Activated T-helper 1 cell treated with anti-CD3 and anti-CD28 coated beads, Interleukin-12 subunit alpha, Interleukin-12 subunit beta, Interleukin-2, Interleukin-4 antibody, amounts not matched to agents 30 ng/mL and 10 ng/mL and 1 ng/mL, durations not matched to agents 14 hours and 24 hours and 36 hours (primary cell): ENCODE measurements at places on chromosomes 5 and 9.

GRCh38 chr5:157100140-157100679 is 8.6 kb downstream of the HAVCR2 start:
- H3K27me3 ChIP-seq: no peaks in the 10 kb centered on the region
- peak overlapping the region; percentile 95 for H3K27ac ChIP-seq
- no peak for DNase-seq

DNA sequence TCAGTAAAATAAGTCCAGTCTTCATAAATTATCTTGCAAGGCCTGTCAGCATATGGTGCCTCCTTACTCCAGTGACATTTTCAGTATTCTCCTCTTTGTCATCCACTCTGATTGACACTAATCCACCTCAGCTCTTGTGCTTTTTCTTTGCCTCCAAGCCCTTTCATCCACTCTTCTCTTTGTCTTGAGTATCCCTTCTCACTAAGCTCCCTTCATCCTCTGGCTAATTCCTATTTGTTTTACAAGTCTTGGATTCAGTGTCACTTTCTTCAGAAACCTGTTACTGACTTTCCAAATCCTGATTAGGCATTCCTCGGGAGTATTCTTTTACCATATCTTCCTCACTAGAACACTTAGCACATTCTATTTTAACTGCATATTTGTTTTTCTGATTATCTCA is 100.6 kb upstream of the VCAN start:
- H3K4me1 ChIP-seq: no peaks in the 10 kb centered on the region
- no peaks in the 10 kb centered on the region for H3K36me3 ChIP-seq
- no peak for DNase-seq
- H3K27ac ChIP-seq: no peak overlapping the region

DNA sequence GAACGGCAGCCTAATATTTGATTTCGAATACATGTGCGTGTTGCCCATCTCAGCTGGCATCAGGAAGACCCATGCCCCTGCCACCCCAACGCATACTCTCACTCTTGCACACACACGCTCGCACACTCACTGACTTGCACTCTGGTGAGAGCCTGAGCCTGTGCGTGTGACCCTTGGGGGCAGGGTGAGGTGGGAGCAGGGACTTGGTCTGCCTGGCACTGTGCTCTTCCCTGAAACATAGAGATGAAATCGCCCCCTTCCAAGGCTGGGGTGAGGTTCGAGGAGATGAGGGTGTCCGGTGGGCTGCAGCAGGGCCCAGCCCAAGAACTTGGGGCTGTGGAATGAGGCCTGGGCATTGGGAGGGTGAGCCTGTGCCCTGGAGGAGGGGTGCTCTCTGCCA is 1.2 kb downstream of the LCN9 start:
- H3K27ac ChIP-seq: no peak overlapping the region
- no peak for DNase-seq
- no peak overlapping the region for H3K4me3 ChIP-seq
- no peaks in the 10 kb centered on the region for H3K36me3 ChIP-seq
- H3K27me3 ChIP-seq: no peaks in the 10 kb centered on the region

DNA sequence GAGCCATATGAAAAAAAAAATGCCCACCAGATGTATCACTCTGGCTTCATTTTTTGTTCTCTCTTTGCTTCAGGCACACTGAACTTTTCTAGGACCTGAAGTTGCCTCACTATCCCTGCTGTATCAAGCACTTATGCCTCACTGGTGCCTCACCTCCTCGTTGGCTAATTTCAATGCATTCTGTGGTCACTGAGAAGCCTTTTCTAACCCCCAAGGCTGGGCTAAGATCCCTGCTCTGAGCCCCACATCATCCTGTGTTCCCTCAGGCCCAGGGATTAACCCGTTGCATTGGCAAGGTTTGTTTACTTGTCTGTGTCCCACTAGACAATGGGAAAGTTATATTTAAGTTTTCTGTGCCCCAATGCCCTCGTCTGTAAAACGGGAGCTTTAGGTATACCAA is 362.7 kb downstream of the OSTF1 start:
- H3K4me3 ChIP-seq: no peak overlapping the region
- no peak overlapping the region for H3K27ac ChIP-seq
- no peaks in the 10 kb centered on the region for H3K4me1 ChIP-seq
- DNase-seq: no peak

DNA sequence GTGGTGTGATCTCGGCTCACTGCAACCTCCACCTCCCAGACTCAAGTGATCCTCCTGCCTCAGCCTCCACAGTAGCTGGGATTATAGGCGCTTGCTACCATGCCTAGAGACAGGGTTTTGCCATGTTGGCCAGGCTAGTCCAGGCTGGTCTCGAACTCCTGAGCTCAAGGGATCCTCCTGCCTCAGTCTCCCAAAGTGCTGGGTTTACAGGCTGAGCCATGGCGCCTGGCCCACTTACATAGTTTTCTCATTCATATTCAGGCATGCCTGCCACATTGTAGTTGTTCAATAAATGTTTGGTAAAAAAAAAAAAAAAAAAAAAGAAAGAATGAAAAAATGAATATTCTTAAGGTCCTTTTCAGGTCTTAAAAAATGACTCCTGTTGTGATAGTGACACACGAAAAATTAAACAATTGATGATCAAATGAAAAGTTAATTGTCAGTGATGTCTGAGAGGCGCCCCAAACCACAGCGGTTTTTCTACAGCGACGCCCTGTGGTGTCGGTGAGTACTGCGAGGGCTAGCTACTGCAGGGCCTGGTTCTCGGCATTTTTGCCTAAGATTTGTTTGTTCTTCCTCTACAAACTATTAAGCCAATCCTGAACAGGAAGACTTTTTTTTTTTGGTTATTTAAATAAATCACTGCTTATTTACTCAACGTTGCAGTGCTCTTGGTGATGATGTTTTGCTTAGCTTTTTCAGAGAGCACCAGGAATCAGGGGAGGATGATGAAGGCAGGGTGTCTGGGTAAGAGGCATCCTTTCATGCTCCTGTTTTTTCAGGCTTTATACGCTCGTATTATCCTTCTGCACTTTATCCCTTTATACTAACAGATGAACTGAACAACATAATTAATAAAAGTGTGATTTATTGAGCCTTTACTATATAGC is 67.0 kb upstream of the DPYSL3 start:
- DNase-seq: peak; percentile 2
- H3K27ac ChIP-seq: no peak overlapping the region
- no peaks in the 10 kb centered on the region for H3K27me3 ChIP-seq
- H3K4me3 ChIP-seq: no peak overlapping the region
- H3K36me3 ChIP-seq: no peaks in the 10 kb centered on the region
- H3K4me1 ChIP-seq: no peaks in the 10 kb centered on the region

GRCh38 chr5:37086466-37087173 is 162.6 kb downstream of the CPLANE1 start:
- peaks cover 3% of the 10 kb centered on the region for H3K36me3 ChIP-seq
- no peaks in the 10 kb centered on the region for H3K4me1 ChIP-seq
- H3K4me3 ChIP-seq: no peak overlapping the region
- H3K27me3 ChIP-seq: no peaks in the 10 kb centered on the region
- H3K27ac ChIP-seq: no peak overlapping the region

- H3K4me1 ChIP-seq: peaks cover 6% of the 10 kb centered on the region
- H3K4me3 ChIP-seq: no peak overlapping the region
- no peaks in the 10 kb centered on the region for H3K36me3 ChIP-seq
- DNase-seq: no peak
Measured at GRCh38 chr5:139658928-139659667, 10.9 kb downstream of the CXXC5 start.

- peaks cover 15% of the 10 kb centered on the region for H3K36me3 ChIP-seq
- H3K4me3 ChIP-seq: peak overlapping the region; percentile 91
- H3K27me3 ChIP-seq: no peaks in the 10 kb centered on the region
Measured at GRCh38 chr5:18744441-18744840, 1110.2 kb downstream of the TAF11L14 start.

DNA sequence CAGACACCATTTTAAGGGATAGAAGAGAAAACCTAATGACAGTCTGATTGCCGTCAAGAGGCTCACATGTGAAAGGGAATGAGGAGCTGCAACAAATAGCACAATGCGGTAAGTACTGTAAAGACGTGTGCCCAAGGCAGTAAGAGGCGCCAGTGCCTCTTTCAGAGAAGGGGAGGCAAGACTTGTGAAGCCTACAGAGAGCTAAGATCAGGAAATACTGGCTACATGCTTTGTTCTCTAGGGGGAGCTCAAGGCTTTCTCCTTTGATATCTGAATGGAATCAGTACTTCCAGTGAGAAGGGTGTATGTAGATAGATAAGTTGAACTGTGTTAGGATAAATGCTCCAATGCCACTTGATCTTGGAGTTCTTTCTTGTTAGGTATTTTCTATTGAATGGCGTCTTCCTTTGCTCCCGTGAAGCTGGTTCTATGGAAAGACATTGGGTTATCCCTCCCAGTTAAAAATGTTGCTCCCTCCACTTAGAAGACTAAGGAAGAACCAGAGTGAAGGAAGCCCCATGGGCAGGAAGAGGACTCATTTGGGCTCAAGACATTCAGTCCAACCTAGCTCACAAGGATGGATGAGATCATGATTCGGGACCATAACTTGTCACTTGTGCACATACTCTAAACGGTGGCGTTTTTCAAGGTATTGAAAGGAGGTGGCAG is 23.5 kb upstream of the ALDOB start:
- no peaks in the 10 kb centered on the region for H3K36me3 ChIP-seq
- H3K4me1 ChIP-seq: no peaks in the 10 kb centered on the region
- DNase-seq: no peak
- H3K4me3 ChIP-seq: no peak overlapping the region
- H3K27ac ChIP-seq: no peak overlapping the region
- H3K27me3 ChIP-seq: peaks cover 2% of the 10 kb centered on the region

DNA sequence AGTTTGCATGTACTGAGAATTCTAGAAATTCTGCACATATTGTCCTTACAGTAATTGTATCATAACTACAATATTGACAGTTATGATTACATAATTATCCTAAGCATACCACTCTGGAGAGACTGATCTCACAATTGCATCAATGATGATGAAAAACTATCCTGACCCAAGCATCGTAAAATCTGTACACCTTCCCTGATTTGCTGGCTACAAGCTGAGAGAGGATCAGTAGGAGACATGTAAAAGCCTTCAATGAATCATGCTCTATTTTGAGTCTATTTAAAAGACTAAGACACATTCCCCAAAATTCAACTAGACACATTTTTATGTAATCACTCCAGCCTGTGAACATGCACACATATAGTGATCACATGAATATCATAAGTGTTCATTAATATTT is 1833.8 kb downstream of the EFNA5 start:
- H3K27me3 ChIP-seq: no peaks in the 10 kb centered on the region
- no peaks in the 10 kb centered on the region for H3K36me3 ChIP-seq
- no peak overlapping the region for H3K4me3 ChIP-seq
- DNase-seq: no peak

DNA sequence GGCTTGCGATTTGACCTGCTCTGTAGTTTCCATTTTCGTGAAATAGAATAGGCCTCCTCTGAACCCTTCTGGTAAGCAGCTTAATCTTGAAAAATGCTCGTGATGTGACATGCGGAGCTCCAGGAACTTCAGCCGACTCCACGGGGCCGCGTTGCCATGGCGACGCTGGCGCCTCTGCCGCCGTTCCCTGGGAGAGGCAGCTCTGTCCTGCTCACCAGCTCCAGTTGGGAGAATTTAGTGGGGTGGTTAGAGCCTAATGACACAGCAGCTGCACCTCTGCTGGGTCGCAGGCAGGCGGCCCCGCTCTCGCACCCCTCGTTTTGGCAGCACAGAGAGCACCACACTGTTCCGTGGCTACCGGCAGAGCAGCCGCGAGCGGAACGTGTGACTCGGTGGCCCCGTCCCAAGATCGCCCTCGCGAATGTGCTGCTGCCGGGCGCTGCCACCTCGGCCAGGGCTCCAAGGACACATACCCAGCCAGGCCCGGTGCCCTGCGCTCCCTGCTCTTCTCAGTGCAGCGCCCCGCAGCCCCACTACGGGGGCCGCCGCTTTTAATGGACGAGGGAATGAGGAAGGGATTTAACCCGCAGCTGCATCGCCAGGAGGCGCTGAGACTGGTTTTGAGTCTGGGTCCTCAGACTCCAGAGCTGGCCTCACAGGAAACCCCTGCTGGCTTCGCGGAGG is 131.2 kb upstream of the LMX1B start:
- no peak for DNase-seq
- peaks cover 11% of the 10 kb centered on the region for H3K4me1 ChIP-seq
- peaks cover 26% of the 10 kb centered on the region for H3K27me3 ChIP-seq
- no peaks in the 10 kb centered on the region for H3K36me3 ChIP-seq
- H3K4me3 ChIP-seq: no peak overlapping the region
- H3K27ac ChIP-seq: no peak overlapping the region

DNA sequence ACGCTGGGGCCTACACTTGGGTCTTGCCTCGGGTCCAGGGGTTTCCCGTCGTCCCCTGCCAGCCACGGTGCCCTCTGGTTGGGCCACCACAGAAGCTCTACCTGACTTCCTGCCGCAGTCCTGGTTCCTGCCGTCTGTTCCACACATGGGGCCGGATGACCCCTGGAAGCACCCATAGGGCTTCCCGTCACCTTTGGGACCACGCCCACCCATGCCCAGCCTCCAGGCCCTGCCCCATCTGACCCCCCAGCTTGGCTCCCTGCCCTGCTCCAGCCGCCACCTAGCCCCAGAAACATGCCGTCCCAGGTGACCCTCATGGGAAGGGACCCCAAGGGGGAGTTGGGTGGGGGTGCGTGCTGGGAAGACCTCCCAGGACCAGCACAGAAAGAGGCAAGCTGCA is 13.7 kb downstream of the MRPL36 start:
- peaks cover 2% of the 10 kb centered on the region for H3K36me3 ChIP-seq
- no peak overlapping the region for H3K27ac ChIP-seq
- H3K27me3 ChIP-seq: peaks cover 5% of the 10 kb centered on the region
- H3K4me3 ChIP-seq: no peak overlapping the region

- H3K4me1 ChIP-seq: peaks cover 42% of the 10 kb centered on the region
- peak overlapping the region; percentile 30 for H3K4me3 ChIP-seq
- H3K27ac ChIP-seq: no peak overlapping the region
- H3K36me3 ChIP-seq: no peaks in the 10 kb centered on the region
- H3K27me3 ChIP-seq: peaks cover 11% of the 10 kb centered on the region
Measured at GRCh38 chr9:136995772-136996311, 526 bp downstream of the CLIC3 start.

- H3K36me3 ChIP-seq: no peaks in the 10 kb centered on the region
- no peaks in the 10 kb centered on the region for H3K27me3 ChIP-seq
- no peak overlapping the region for H3K4me3 ChIP-seq
- H3K27ac ChIP-seq: no peak overlapping the region
Measured at GRCh38 chr5:59666440-59667068, 227.0 kb downstream of the PDE4D start.

GRCh38 chr9:129319938-129320481 is 141.9 kb upstream of the IER5L start:
- H3K36me3 ChIP-seq: no peaks in the 10 kb centered on the region
- no peak overlapping the region for H3K4me3 ChIP-seq
- H3K27ac ChIP-seq: peak overlapping the region; percentile 29
- no peak for DNase-seq
- peaks cover 6% of the 10 kb centered on the region for H3K27me3 ChIP-seq
